Transverse colon (tissue), 4 donors: ENCODE measurements at places on chromosomes 1 and 21. TPM values are rescaled to one million over a fixed set of nuclear protein-coding genes. Genes with fewer than 3 reads are reported as not detected.

GRCh38 chr1:17653728-17654351 lies 101.3 kb upstream of the ACTL8 start:
- H3K36me3 ChIP-seq: peaks cover 31% of the 10 kb centered on the region
- no peaks in the 10 kb centered on the region for H3K4me1 ChIP-seq
- no peak for DNase-seq
- H3K27ac ChIP-seq: no peak overlapping the region
- H3K4me3 ChIP-seq: no peak overlapping the region
- no peaks in the 10 kb centered on the region for H3K27me3 ChIP-seq

DNA sequence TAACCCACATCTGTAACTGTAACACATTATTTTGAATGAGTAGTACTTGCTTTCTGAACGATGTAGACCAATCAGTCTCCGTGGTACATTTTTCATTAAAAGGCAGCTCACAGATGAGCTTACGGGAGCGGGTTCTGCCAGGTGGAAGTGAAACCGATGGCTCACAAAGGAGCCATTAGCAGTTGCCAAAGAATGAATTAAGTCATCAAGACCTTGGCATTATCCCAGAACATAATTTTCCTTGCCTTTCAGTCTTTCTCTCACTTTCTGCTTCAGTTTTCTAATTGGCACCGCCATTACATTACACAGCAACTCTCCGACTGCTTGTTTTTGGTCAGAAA lies 33.5 kb upstream of the UTS2 start:
- DNase-seq: no peak
- H3K27ac ChIP-seq: no peak overlapping the region
- H3K4me3 ChIP-seq: no peak overlapping the region
- H3K36me3 ChIP-seq: no peaks in the 10 kb centered on the region
- peaks cover 4% of the 10 kb centered on the region for H3K4me1 ChIP-seq
- H3K27me3 ChIP-seq: peaks cover 18% of the 10 kb centered on the region

GRCh38 chr1:28517649-28517999 lies 11.8 kb downstream of the RCC1 start:
- H3K27ac ChIP-seq: peak overlapping the region; percentile 94
- peak overlapping the region; percentile 79 for H3K4me3 ChIP-seq
- H3K27me3 ChIP-seq: no peaks in the 10 kb centered on the region
- H3K4me1 ChIP-seq: peaks cover 12% of the 10 kb centered on the region
- no peaks in the 10 kb centered on the region for H3K36me3 ChIP-seq
- DNase-seq: no peak

- no peaks in the 10 kb centered on the region for H3K27me3 ChIP-seq
- DNase-seq: no peak
- no peak overlapping the region for H3K27ac ChIP-seq
Measured at GRCh38 chr1:43272576-43273571, 3.1 kb downstream of the TMEM125 start.

DNA sequence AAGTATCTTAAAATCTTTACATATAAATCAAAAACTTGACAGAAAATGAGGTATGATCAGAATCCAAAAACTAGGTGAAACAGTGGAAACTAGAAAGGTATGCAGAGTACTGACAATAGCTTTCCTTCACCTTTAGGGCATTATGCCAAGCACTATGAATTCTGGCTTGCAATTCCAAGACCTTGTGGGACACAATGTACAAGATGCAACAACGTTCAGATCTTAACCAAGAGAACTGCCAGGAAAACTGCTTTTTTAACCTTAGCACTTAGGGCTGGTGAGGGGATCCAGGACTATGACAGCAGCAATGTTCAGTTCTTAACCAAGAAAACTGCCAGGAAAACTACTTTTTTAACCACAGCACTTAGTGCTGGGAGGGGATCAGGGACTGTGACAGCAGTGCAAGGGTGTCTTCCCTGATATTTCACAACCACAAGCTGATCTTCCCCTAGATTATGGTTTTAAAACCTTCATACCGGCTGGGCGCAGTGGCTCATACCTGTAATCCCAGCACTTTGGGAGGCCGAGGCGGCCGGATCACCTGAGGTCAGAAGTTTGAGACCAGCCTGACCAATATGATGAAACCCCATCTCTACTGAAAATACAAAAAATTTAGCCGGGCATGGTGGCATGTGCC lies 22.3 kb downstream of the FOXJ3 start:
- H3K4me3 ChIP-seq: no peak overlapping the region
- H3K27ac ChIP-seq: no peak overlapping the region
- no peak for DNase-seq
- H3K36me3 ChIP-seq: no peaks in the 10 kb centered on the region

Gene PACC1
- total RNA-seq: 2.6 TPM

- no peaks in the 10 kb centered on the region for H3K27me3 ChIP-seq
- no peaks in the 10 kb centered on the region for H3K4me1 ChIP-seq
- H3K36me3 ChIP-seq: no peaks in the 10 kb centered on the region
- no peak overlapping the region for H3K27ac ChIP-seq
- H3K4me3 ChIP-seq: no peak overlapping the region
Measured at GRCh38 chr1:179824265-179824664, 53.3 kb downstream of the TOR1AIP2 start.

GRCh38 chr1:95953015-95953414 lies 719.0 kb downstream of the RWDD3 start:
- no peaks in the 10 kb centered on the region for H3K27me3 ChIP-seq
- H3K36me3 ChIP-seq: no peaks in the 10 kb centered on the region
- H3K4me3 ChIP-seq: no peak overlapping the region
- H3K4me1 ChIP-seq: no peaks in the 10 kb centered on the region

GRCh38 chr1:106756752-106757151 lies 299.7 kb upstream of the PRMT6 start:
- H3K4me3 ChIP-seq: no peak overlapping the region
- H3K27me3 ChIP-seq: no peaks in the 10 kb centered on the region
- no peak overlapping the region for H3K27ac ChIP-seq

DNA sequence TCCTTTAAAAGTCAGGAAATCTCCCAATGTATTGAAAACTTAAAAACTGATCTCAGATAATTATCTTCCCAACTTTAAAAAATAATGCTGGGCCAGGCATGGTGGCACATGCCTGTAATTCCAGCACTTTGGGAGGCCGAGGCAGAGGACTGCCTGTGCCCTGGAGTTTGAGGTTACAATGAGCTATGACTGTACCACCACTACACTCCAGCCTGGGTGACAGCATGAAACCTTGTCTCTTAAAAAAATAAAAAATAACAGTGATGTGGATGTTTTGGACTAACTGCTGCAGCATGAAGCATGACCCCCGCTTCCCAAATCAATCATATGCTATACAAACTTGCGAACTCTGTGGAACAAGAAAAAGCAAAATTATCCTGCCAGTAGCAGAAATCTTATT lies 186.3 kb downstream of the RERE start:
- no peaks in the 10 kb centered on the region for H3K36me3 ChIP-seq
- no peak overlapping the region for H3K27ac ChIP-seq
- H3K27me3 ChIP-seq: no peaks in the 10 kb centered on the region
- H3K4me3 ChIP-seq: no peak overlapping the region

Gene PWP2
- total RNA-seq: 19.9 TPM

- no peak overlapping the region for H3K27ac ChIP-seq
- no peak for DNase-seq
- H3K4me1 ChIP-seq: no peaks in the 10 kb centered on the region
- no peak overlapping the region for H3K4me3 ChIP-seq
- peaks cover 6% of the 10 kb centered on the region for H3K27me3 ChIP-seq
- no peaks in the 10 kb centered on the region for H3K36me3 ChIP-seq
Measured at GRCh38 chr1:245301921-245302320, 147.1 kb downstream of the KIF26B start.

- no peak for DNase-seq
- no peaks in the 10 kb centered on the region for H3K27me3 ChIP-seq
- peaks cover 21% of the 10 kb centered on the region for H3K4me1 ChIP-seq
- no peaks in the 10 kb centered on the region for H3K36me3 ChIP-seq
Measured at GRCh38 chr1:209624558-209625549, 27.4 kb downstream of the LAMB3 start.

DNA sequence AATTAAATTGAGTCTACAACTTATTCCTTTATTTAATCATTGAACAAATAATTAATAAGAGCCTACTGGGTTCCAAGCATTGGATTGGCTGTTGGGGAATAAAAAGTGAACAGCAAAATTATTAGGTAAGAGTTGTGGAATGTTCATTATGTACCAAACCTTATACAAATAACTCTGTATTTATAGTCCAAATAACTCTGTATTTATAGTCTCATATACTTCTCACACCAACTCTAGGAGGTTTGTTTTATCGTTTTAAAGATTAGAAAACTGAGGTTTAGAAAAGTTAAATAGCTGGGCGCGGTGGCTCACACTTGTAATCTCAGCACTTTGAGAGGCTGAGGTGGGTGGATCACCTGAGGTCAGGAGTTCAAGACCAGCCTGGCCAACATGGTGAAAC lies 40.6 kb downstream of the RGS2 start:
- no peaks in the 10 kb centered on the region for H3K4me1 ChIP-seq
- no peaks in the 10 kb centered on the region for H3K27me3 ChIP-seq
- no peak overlapping the region for H3K4me3 ChIP-seq
- no peaks in the 10 kb centered on the region for H3K36me3 ChIP-seq
- no peak overlapping the region for H3K27ac ChIP-seq

DNA sequence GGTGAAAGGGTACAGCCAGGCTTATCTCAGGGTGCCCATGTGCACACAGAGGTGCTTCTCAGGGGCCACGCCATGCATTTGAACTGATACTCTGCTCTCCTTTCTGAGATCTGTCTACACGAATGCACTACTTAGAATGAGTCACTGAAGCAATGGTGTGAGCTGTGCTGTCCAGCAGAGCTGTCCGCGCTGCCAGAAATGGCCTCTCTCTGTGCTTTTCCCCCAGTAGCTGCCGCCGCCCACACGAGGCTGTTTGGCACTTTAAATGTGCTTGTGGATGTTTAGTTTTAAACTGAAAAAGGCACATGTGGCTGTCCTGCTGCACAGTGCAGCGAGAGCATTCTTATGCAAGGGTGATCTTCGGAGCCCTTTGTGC lies 87.1 kb upstream of the COL6A1 start:
- no peaks in the 10 kb centered on the region for H3K4me1 ChIP-seq
- no peaks in the 10 kb centered on the region for H3K36me3 ChIP-seq
- H3K27me3 ChIP-seq: no peaks in the 10 kb centered on the region
- H3K27ac ChIP-seq: peak overlapping the region; percentile 0
- DNase-seq: peak; percentile 29

DNA sequence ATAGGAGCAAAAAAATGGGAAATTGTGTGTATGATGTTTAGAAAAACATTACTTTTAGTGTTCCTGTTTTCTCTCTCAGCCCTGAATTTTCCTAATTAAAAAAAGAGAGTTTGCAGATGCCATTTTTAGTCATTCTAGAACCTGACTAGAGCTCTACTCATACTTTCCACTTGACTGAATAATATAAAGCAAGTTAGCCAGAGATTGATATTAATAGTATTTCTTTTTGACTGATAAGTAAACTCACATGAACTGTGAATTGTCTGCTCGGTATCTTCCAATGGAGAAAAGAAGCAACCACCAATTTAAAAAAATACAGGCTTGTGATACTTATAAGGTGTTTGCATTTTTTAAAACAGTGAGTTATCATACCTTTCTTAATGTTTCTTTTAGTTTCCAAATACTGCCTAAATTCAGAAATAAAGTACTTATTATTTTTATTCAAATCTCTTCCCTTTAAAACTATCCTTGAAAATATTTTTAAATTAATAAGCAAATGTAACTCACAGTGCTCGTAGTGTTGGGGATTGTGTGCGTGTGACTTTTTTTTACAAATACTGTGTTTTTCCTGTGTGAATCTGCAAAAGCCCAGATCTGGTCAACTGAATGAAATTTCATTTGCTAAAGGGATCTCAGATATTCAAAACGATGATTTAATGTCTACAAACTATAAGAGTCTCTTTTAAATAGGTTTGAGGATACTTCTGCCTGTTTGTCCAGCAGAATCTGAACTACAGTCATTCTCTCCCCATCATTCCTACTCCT lies 9.8 kb downstream of the RAP1A start:
- H3K27me3 ChIP-seq: no peaks in the 10 kb centered on the region
- no peak overlapping the region for H3K27ac ChIP-seq
- H3K4me1 ChIP-seq: peaks cover 38% of the 10 kb centered on the region
- H3K4me3 ChIP-seq: no peak overlapping the region

- H3K36me3 ChIP-seq: no peaks in the 10 kb centered on the region
- peaks cover 53% of the 10 kb centered on the region for H3K27me3 ChIP-seq
Measured at GRCh38 chr1:47452426-47452825, 14.6 kb downstream of the FOXD2 start.

DNA sequence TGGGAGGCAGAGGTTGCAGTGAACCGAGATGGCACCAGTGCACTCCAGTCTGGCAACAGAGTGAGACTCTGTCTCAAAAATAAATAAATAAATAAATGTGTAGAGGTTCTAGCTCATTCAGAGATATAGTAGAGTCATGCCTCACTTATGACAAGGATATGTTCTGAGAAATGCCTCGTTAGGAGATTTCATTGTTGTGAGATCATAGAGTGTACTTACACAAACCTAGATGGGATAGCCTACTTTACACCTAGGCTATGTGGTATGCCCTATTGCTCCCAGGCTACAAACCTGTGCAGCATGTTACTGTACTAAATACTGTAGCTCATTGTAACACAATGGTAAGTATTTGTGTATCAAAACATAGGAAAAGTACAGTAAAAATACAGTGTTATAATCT lies 155.3 kb upstream of the JUN start:
- no peaks in the 10 kb centered on the region for H3K27me3 ChIP-seq
- H3K36me3 ChIP-seq: no peaks in the 10 kb centered on the region
- no peak for DNase-seq
- no peak overlapping the region for H3K4me3 ChIP-seq
- H3K27ac ChIP-seq: no peak overlapping the region
- peaks cover 15% of the 10 kb centered on the region for H3K4me1 ChIP-seq

- no peak overlapping the region for H3K27ac ChIP-seq
- H3K4me1 ChIP-seq: no peaks in the 10 kb centered on the region
- no peaks in the 10 kb centered on the region for H3K27me3 ChIP-seq
- H3K4me3 ChIP-seq: no peak overlapping the region
Measured at GRCh38 chr1:231392389-231393131, 29.5 kb downstream of the EGLN1 start.
